EL (cell line): ENCODE measurements at places on chromosomes 11 and 22.

DNA sequence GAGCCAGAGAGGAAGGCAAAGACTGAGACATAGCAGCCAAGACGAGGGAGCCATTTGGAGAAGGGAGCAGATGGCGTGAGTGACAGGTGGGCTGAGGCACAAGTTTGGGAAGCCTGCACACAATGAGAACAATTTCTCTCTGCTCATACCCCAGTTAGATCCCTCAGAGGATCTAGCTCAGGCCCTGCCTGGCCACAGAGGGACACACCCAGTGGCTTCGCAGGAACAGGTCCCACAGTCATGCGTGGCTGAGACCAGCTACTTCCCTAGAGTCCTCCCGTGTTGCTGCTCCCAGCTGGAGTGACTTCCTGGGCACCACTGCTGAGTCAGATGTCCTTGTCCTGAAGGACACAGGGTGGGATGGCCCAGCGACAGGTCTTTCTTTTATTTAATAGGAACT lies 33.4 kb upstream of the LYVE1 start:
- no peak for DNase-seq

DNA sequence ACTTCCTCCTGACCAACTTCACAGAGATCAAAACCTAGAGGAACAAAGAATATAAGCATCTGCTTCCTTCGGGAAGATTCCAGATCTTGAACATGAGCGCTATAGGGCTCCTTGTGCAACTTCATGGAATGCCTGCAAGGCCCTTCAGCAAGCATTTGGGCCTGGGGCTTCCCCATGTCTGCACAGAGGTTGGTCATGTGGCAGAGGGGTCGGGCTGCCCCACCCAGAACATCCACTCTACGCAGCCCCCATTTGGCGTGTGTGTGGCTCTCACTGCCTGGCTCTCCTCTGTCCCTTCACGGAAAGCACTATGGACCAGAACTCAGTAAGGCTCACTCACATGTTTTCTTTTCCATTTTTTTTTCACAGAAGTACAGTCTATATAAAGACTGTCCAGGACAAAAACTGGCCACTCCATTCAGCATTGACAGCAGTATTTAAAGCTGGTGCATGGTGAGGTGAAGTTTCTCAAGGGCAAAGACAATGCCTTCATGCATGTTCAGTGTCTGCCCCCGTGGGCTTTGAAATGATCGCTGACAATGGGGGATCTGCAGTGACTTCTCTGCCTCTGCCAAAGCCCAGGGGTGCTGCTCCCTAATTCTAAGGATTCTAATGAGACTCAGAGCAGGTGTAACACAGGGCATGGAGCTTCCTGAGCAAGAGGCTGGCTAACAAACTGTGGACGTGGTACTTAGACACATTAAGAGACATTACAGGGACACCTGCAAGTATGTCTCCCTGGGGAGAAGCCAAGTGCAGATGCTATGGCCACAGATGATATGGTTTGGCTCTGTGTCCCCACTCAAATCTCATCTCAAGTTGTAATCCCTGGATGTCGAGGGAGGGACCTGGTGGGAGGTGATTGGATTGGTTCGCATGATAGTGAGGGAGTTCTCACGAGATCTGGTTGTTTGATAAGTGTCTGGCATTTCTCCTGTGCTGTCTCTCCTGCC lies 66.5 kb upstream of the PITPNB start:
- DNase-seq, result no peak

- DNase-seq, result no peak
These were observed 15.6 kb upstream of the ARHGAP8 start for GRCh38 chr22:44736581-44737405.

GRCh38 chr11:116980136-116980793 lies 118.0 kb downstream of the SIK3 start:
- no peak for DNase-seq

- DNase-seq, result no peak
These were observed 39.7 kb upstream of the ETS1 start for GRCh38 chr11:128626913-128627665.

- no peak for DNase-seq
These were observed 178.6 kb downstream of the TENM4 start for GRCh38 chr11:79262221-79262620.

GRCh38 chr11:83692675-83693074 lies 406.5 kb upstream of the CCDC90B start:
- no peak for DNase-seq

- DNase-seq, result no peak
These were observed 771 bp downstream of the GPR83 start for GRCh38 chr11:94400457-94400838.

DNA sequence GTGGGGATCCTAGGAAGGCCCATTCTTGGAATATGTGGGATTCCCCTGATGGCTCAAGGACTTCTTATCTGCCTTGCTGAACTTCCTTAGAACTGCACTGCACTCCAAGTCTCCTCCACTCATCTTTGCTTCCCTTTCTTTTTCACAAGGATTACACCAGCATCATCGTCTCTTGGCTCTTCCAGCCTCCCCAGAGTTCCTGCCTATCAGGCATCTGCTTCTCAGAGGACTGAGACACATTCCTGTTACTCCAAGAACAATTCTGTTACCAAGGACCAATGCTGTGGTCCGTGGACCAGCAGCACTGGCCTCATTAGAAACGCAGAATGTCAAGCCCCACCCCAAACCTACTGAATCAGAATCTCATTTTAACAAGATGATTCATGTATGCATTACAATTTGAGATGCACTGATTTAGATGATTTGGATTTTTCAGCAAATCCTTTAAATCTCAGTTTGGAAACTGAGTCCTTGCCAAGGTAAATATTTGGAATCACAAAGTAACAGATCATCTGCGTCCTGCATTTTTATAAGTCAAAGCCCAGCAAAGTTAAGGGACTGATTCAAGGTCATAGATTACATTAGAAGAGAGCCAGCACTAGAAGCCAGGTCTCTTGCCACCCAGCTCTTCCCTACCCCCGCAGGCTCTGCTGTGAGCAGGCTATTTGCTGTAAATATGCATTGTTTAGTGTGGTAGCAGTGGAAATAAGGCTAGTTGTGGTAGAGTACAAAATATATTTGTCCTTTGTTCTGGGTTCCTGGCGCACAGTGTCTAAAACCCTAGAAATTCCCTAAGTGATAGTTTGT lies 110.9 kb downstream of the SWAP70 start:
- DNase-seq, result peak; percentile 94

DNA sequence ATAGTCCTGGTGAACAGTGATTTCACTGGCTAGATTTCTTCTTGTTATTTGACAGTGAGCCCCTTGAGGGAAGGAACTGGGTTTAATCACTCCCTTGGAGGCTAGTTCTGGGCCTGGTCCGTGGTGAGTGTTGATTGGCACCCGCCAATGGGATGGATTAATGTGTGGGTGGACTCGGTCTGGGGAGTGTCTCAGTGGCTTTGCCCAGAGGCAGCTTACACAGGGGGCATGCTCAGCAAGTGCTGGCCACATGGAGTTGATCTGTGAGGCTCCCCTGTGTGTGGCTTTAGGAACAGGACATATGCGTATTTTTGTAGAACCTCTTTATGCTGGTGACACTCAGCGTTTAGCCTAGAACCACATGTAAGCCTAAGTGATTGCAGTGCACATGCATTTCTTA lies 106.9 kb downstream of the TBC1D22A start:
- no peak for DNase-seq

DNA sequence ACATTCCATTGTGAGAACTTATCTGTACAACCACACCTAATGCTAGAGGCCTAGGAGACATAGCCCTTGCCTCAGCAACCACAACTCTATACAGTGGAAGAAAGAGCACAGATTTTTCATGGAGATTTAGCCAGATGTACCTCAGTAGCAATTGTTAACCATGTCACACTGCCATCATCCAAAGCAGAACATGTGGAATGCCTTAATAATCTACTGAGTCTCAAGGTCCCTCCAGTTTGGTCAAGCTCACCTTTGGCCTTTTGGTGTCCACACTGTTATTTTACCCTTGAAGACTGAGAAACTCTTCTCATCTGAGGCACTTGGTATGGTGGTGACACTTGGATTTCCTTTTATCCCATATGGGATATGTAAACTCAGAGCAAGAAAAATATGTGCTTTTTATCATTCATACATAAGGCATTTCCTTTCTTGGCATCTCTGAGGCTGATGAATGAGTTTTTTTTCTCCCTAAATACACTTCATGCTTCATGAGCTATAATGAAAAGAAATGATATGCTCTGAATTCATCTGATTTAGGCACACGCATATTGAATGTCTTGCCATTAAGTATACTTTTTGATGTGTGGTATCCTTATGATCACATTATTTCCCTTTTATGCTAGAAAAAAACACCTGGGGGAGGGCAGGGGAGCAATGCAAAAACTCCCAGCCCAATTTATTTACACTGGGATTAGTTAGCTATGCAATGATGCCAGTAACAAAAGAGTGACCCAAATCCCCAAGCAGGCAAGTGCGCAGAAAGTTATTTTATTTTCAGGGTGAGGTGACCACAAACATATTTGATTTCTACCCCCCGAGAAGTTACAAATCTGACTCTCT lies 63.3 kb upstream of the ME3 start:
- peak; percentile 84 for DNase-seq

GRCh38 chr11:47156333-47156732 lies 20.3 kb downstream of the ARFGAP2 start:
- no peak for DNase-seq

DNA sequence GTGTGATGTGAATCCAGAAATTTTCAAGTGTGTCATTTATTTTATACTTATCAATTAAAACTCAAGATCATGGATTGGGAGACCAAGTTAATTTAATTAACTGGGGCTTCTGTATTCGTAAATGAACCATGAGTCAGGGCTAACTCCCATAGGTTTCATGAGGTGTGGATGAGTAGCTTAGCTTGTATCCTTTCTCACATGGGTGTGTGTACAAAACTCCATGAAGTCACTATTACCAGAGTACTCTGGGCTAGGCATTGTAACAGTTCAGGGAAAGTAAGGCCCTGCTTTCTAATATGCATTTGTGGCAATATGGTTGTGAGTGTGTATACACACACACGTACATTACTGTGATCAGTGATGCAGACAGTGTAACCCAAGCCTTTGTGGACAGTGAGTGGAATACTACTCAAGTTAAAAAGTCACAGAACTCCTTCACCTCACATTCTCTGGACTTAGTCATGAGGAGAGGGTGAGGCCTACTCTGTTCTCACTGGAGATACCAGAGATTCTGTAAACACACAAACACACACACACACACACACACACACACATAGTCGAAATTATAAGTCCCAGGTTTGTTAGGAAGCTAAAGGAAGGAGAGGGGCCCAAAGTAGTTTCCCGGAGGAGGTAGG lies 3.5 kb downstream of the CNTF start:
- DNase-seq, result peak; percentile 45

- DNase-seq, result no peak
These were observed 20.3 kb upstream of the ZC3H12C start for GRCh38 chr11:110072930-110073329.

- DNase-seq, result no peak
These were observed 550.3 kb downstream of the FAM181B start for GRCh38 chr11:82183346-82183745.

GRCh38 chr11:18065572-18065971 lies 19.5 kb upstream of the TPH1 start:
- DNase-seq, result no peak

- peak; percentile 85 for DNase-seq
These were observed 1.5 kb downstream of the ROBO4 start for GRCh38 chr11:124896071-124896750.

GRCh38 chr11:48098024-48098423 lies 117.7 kb downstream of the PTPRJ start:
- DNase-seq, result no peak

GRCh38 chr11:47516155-47516554 lies 36.8 kb downstream of the CELF1 start:
- no peak for DNase-seq

- peak; percentile 23 for DNase-seq
These were observed 106.4 kb upstream of the SESN3 start for GRCh38 chr11:95337175-95337957.

- DNase-seq, result peak; percentile 48
These were observed 17.2 kb downstream of the CBX7 start for GRCh38 chr22:39135092-39135896.

- peak; percentile 91 for DNase-seq
These were observed 29.9 kb upstream of the MOB2 start for GRCh38 chr11:1516273-1517067.

GRCh38 chr22:30804626-30805025 lies 110.0 kb downstream of the OSBP2 start:
- peak; percentile 28 for DNase-seq

GRCh38 chr22:20463324-20464095 lies 25.9 kb upstream of the SCARF2 start:
- DNase-seq, result no peak
